Thymus (tissue), 14 donors: ENCODE measurements at places on chromosomes 4 and X.
A peak's percentile ranks its signal among the peaks of the same experiment; 100 is the strongest.

DNA sequence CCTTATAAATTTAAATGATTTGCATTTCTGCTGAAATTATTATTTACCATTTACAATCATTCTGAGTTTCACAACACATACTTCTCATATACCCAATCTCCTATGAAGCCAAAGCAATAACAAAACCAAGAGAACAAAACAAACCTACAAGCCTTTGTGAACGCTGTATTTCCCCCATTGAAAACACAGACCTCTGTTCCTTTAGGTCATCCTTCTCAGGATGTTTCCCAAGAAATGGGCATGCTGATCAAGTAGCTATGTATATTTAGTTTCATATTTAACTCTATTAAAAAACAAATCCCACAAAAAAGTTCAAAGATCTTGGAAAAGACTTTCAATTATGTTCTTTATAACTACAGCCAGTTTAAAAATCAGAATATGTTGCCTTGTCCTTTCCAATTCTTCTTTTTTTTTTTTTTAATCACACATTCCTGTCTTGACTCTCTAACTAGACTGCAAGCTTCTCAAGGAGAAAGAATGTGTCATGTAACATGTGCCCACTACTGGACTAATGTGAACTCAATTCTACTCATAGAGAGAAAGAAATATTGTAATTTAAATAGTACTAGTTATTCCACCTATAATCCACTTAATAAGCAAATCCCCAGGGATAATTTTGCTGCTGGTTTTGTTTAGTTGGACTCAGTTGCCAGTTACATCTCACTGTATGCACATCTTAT, 84.3 kb upstream of the PRSS48 start:
- no peak overlapping the region for H3K4me3 ChIP-seq
- no peaks in the 10 kb centered on the region for H3K36me3 ChIP-seq
- DNase-seq, result no peak
- H3K27me3 ChIP-seq, result no peaks in the 10 kb centered on the region

DNA sequence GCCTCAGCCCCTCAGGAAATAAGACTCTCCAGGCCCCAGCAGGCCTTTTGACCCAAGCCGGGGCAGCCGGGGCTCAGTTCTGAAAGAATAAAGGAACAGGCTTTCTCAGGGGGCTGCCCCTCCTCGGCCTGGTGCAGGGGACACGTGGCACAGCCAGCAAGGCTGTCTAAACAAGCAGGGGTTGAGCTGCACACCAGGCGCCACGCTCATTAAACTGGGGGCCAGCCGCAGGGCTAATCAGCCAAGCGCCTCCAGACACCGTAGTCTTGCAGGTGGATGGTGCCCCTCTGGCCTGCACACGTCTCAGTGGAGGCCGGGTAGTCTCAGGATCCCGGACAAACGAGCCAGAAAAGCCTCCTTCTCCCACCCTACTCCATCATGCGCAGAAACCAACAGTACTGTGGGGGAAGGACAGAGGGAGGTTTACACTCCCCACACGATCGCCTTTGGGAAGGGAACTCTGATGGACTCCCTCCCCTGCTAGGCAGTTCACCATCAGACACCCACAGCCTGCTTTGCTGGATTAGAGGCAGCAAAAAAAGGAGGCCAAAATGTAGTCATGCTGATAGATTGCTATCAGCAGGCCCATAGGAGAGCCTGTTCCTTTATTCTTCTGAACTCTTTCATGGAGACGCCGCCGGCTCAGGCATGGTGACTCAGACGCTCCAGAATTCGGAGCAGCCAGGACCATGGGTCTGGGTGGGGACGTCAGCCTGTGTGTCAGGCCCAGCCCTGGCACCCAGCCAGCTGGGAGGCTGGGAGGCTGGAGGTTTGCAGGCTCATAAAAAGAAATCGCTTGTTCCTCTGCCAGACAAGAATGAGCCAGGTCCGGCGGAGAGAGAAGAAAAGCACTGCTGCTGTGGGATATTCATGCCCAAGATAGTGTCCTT, 342.4 kb downstream of the BCOR start:
- no peak for DNase-seq
- H3K27ac ChIP-seq, result peak overlapping the region; percentile 80
- H3K36me3 ChIP-seq, result no peaks in the 10 kb centered on the region
- H3K4me1 ChIP-seq, result peaks cover 65% of the 10 kb centered on the region
- no peaks in the 10 kb centered on the region for H3K27me3 ChIP-seq
- H3K4me3 ChIP-seq, result no peak overlapping the region

DNA sequence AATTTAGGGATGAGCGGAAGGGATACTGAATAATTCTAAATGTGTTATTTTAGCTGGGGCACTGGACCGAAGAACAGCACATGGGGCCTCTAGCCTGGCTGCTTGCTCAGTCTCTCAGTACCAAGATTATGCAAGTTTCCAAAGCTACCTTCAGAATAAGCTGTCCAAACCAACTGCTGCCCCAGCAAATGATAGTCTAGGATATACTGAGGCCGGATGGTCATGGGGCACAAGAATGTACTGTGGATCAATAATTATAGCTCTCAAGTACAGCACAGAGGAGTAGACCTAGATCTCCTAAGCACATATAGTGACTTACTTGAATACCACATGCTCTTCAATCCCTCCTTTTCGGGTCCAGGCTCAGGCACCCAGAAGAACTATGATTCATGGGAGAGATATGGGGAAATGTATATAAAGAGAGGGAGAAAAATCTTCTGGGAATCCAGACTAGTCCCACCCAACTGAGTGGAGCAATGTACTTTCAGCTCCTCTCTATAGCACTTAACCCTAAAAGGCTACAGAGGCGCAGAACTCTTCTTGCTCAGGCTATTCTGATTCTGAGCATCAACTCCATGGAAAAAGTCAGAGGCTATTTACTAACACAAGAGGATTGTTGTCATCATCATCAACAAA, 160.3 kb upstream of the GPC4 start:
- H3K4me1 ChIP-seq, result no peaks in the 10 kb centered on the region
- H3K27me3 ChIP-seq, result no peaks in the 10 kb centered on the region
- H3K4me3 ChIP-seq, result no peak overlapping the region
- H3K27ac ChIP-seq, result no peak overlapping the region
- H3K36me3 ChIP-seq, result no peaks in the 10 kb centered on the region
- DNase-seq, result no peak

DNA sequence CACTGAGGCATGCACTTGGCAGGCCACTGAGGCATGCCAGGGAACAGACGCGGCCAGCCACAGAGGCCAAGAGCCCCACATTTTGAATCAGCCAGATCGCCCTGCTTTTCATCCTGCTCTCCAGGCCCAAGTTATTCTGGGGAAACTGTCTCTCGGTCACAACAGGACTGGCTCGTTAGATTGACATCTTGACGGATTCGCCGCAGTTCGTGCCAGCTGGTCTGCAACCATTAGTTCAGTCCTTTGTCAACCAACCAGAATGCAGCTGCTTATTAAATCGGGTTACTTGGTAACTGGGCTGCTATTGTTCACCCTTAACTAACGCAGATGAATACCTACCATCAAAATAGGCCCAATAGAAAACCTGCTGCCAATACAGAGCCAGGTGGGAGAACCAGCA, 16.7 kb downstream of the CLDN34 start:
- no peaks in the 10 kb centered on the region for H3K27me3 ChIP-seq
- H3K4me1 ChIP-seq, result no peaks in the 10 kb centered on the region
- H3K4me3 ChIP-seq, result no peak overlapping the region
- H3K27ac ChIP-seq, result no peak overlapping the region
- H3K36me3 ChIP-seq, result no peaks in the 10 kb centered on the region
- no peak for DNase-seq

DNA sequence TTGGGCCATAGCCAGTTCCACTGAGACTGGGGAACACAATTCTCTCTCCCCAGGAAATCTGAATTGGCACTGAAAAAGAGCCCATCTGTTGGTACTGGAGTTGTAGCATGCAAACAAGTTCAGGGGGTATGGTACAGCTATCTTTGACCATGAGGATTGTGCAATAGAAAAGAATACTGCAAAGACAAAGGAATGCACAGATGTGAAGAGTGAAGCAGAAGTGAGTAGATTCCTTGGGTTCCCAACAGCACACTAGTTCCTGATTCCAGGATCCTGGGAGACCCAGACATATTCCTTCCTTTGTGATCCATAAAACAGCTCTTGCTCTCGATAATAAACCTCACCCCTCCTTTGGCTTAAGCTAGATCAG, 43.3 kb upstream of the CTAG2 start:
- peaks cover 4% of the 10 kb centered on the region for H3K4me1 ChIP-seq
- no peak overlapping the region for H3K27ac ChIP-seq
- DNase-seq, result no peak
- no peak overlapping the region for H3K4me3 ChIP-seq
- peaks cover 19% of the 10 kb centered on the region for H3K36me3 ChIP-seq
- no peaks in the 10 kb centered on the region for H3K27me3 ChIP-seq

GRCh38 chrX:19949340-19949739, 41.5 kb downstream of the BCLAF3 start:
- peaks cover 3% of the 10 kb centered on the region for H3K36me3 ChIP-seq
- DNase-seq, result no peak
- H3K27me3 ChIP-seq, result no peaks in the 10 kb centered on the region
- no peaks in the 10 kb centered on the region for H3K4me1 ChIP-seq
- no peak overlapping the region for H3K4me3 ChIP-seq

DNA sequence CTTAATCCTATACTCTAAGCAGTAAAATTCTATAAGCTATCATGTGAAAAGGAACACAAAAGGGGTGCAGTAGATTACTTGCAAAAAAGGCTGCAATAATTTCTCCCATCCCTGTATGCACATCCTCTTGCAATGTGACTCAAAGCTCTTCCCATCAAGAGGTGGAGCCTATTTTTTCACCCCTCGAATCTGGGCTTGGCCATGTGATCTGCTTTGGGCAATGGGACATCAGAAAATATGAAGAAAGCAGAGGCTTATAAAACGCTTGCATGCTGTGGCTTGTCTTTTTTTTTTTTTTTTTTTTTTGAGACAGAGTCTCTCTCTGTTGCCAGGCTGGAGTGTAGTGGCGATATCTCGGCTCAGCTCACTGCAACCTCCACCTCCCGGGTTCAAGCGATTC, 33.0 kb downstream of the GEMIN8 start:
- H3K27me3 ChIP-seq, result no peaks in the 10 kb centered on the region
- H3K4me1 ChIP-seq, result no peaks in the 10 kb centered on the region
- no peak overlapping the region for H3K4me3 ChIP-seq
- H3K27ac ChIP-seq, result no peak overlapping the region

- H3K27ac ChIP-seq, result no peak overlapping the region
- H3K27me3 ChIP-seq, result no peaks in the 10 kb centered on the region
- no peaks in the 10 kb centered on the region for H3K36me3 ChIP-seq
- no peaks in the 10 kb centered on the region for H3K4me1 ChIP-seq
Measured at GRCh38 chr4:14196131-14196530, 568.6 kb upstream of the BOD1L1 start.

DNA sequence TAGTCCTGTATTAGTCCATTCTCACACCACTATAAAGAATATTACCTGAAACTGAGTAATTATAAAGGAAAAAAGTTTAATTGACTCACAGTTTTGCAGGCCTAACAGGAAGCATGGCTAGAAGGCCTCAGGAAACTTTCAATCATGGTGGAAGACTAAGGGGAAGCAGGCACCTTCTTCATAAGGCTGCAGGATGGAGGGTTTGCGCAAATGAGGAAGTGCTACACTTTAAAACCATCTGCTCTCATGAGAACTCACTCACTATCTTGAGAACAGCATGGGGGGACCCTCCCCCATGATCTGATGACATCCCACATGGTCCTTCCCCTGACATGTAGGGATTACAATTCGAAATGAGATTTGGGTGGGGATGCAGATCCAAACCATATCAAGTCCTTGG, 12.1 kb upstream of the MAGEA11 start:
- no peaks in the 10 kb centered on the region for H3K4me1 ChIP-seq
- no peaks in the 10 kb centered on the region for H3K36me3 ChIP-seq
- H3K27me3 ChIP-seq, result no peaks in the 10 kb centered on the region
- no peak overlapping the region for H3K27ac ChIP-seq
- H3K4me3 ChIP-seq, result no peak overlapping the region

- no peaks in the 10 kb centered on the region for H3K4me1 ChIP-seq
- no peak overlapping the region for H3K4me3 ChIP-seq
- H3K36me3 ChIP-seq, result no peaks in the 10 kb centered on the region
- no peaks in the 10 kb centered on the region for H3K27me3 ChIP-seq
Measured at GRCh38 chr4:53490965-53491622, 100.2 kb downstream of the LNX1 start.

DNA sequence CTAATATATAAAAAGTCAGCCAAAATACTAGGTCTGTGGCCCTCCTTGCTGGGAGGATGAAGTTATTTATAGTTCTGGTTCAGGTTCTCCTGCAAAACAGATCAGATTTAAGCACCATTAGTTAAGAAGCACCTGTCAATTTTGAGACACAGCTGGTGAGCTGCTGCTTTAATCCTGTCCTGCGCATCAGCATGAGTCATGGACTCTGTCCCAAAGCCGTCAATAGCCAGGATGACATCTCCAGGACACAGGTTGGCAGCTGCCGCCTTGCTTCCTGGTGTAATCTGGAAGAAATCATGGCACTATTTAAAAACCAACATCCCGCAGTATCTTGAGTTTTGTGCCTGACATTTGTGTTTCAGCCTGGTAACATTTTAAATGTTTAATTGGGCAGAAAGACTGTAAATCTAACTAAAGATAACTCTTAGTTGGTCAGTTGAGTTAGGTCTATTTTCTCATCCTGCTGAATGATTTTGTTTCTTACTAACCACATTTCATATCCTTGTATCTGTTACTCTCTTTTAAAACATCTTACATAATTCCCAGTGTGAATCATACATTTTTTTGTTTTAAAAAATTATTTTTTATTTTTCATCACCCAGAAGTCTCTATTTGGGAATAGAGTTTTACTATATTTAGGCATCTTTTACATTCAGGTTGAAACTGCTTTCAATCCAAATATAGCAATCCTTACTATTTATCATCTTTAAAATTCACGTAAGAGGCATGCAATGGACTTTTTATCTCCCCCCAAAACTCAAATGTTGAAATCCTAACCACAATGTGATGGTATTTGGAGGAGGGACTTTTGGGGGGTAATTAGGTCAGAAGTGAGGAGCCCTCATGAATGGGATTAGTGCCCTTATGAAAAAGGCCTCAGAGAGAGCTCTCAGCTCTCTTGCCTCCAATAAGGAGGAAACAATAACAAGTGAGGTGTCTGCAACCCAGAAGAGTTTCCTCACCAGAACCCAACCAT, 10.1 kb downstream of the PDLIM3 start:
- no peaks in the 10 kb centered on the region for H3K36me3 ChIP-seq
- H3K27ac ChIP-seq, result no peak overlapping the region
- H3K4me3 ChIP-seq, result no peak overlapping the region
- peaks cover 2% of the 10 kb centered on the region for H3K27me3 ChIP-seq
- DNase-seq, result no peak

DNA sequence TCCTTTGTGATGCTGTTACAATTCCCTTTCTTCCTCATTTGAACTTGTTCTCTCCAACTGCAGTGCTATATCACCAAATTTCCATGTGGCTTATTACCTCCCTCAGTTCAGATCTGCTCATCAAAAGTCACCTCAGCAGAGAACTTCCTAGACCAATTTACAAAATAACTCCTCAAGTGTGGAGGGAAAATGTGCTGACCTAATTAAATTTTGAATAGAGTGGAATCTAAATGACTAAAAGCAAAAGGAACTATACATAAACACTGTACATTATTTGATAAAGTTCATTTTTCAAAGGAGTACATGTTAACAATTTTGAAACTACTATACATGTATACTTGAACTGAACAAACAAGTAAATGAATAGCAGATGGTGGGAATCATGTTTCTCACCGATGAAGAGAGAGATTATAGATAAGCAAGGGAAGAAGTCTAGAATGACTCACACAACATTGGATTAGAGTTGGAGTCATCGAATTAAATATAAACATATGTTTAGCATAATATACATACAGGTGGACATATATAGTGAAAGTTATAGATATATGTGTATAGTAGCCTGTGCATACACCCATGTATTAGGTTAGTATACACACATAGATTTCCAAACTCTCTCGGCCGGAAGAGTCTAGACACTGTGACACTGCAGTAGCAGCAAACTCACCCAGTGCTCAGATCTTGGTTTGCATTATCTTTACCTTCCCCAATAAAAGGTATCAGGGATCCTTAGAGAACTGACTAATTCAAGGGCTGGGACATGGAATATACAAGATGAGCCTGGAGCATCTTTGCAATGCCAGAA, 318.7 kb downstream of the PCDH18 start:
- H3K4me3 ChIP-seq, result no peak overlapping the region
- H3K27me3 ChIP-seq, result no peaks in the 10 kb centered on the region
- H3K4me1 ChIP-seq, result no peaks in the 10 kb centered on the region
- H3K36me3 ChIP-seq, result no peaks in the 10 kb centered on the region
